Stimulated activated CD8-positive, alpha-beta memory T cell treated with anti-CD3 and anti-CD28 coated beads, Interleukin-7, amount 100 ng/mL, for 4 hours (primary cell): ENCODE measurements at places on chromosomes 5 and 9.

DNA sequence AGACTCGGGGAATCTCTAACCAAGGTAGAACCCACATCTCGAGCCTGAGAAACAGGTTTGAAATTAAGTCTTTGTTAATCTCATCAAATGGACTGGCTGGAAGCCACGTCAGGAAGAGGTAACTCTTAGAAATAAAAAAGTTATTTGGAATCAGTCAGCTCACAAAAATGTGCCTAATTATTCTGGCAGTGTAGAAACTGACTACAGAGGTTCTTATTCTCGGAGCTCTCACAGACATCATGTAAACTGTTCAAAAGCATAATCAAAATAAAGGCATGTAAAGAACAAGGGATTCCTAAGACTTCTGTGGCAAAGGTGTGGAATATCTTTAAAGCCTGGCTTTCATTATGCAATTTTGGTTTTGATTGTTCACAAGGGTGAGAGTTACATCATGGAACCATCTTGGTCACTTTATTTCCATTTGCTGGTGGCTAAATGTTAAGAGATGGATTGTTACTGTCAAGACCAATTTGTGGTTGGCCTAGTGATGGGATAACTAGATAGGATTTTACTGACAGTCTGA is 85.1 kb downstream of the OTULIN start:
- no peak for DNase-seq

DNA sequence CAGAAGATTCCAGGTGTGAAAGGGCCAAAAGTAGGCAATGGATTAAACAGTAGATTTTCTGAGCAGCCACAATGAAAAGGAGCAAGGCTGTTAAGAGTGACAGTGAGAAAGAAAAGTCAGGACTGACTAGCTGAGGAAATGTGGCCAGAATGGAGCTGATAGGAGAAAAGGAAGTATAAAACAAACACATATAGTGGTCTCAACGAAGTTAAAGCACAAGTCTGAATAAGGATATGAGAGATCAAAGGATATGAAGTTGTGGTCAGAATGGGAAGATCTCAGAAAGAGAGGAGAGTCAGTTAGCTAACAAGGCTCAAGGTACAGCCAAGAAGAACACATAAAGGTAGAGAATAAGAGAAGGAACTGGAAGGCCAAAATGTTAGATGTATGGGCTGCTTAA is 39.9 kb downstream of the FNIP1 start:
- no peak for DNase-seq

GRCh38 chr5:87752362-87752761 is 339.6 kb upstream of the CCNH start:
- DNase-seq: no peak

DNA sequence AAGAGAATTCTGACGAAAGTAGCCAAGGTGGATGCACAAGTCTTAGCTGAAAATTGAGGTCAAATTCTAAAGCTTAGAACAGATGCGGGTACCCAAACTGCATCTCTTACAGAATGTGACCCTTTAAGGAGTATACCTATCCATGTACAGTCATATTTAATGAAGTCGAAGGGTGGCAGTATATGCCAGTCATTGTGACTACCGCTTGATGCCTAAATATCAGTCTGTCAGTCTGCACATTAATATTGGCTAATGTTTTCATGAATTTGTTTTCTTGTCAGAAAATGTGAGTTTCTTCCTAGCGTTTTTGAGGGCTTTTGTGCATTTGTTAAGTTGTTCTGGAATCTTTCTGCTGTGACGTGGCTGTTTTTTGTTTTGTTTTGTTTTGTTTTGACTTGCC is 264.5 kb upstream of the ELAVL2 start:
- DNase-seq: no peak

DNA sequence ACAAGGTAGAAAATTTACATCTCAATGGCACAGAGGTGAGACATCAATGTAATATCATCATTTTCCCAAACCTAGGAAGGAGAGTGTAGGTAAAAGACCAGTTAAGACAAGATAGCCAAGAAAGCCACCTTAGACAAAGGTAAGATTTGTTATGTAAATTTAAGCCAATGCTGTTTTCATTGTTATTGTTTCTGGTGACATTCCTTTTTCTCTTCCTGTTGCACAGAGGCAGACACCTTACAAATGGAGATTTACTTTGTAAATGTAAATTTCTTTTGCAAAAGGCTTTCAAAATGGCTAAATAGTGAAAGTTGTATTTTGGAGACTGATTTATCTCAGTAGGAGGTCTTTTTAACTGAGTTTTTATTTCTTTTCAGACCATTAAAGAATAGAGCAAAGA is 159.1 kb downstream of the YIPF5 start:
- DNase-seq: no peak

DNA sequence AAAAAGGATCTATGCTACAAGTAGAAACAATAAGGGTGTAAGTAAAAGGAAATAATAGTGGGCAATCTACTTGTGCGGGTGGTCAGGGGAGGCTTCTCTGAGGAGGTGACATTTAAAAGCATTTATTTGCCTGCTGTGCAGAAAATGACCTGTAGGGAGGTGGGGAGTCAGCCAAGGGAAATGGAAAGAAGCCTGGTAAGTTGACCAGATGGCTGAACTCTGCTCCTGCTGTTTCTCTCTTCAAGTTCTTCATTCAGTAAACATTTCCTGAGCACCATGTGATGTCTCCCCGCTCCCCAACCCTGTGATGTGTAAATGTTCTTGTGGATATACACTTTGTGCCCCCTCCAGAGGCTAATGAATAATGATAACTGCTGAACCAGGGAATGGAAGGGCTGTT is 9.9 kb upstream of the SPIN1 start:
- DNase-seq: no peak

GRCh38 chr5:180596115-180596667 is 4.9 kb upstream of the SCGB3A1 start:
- DNase-seq: no peak

DNA sequence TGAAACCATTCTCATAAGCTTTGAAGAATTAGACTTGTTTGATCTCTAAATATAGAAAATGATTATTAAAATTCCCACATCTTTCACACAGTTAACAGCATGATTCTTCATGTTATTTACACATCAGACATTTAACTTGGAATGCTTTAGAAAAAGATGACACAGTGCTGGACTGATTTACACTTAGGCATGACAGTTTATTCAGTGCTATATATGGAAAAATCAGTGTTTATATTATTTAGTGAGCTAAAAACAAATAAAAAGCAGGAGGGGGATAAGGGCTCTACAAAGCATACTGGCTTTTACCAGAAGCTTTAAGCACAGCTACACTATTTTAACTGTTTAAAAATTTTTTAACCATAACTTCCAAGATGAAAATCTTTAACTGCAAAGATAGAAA is 30.0 kb downstream of the CDC37L1 start:
- DNase-seq: no peak

DNA sequence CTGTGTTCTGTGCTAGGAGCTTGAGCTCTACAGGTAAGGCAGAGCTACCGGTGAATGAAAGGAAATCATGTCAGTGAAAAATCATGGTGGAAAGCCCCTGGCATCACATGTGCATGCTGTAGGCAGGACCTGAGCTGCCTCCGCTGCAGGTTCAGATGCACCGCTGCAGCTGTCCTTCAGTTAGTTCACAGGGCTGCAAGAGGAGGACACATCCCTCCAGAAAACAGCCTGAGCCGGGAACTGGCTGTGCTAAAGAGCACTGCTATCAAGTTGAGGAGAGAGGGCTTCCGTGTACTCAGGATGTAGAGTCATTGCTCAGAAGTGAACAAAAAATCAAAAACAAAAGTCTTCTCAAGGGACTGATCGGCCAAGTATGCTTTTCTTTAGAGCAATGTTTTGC is 138.6 kb downstream of the ERCC6L2 start:
- no peak for DNase-seq

DNA sequence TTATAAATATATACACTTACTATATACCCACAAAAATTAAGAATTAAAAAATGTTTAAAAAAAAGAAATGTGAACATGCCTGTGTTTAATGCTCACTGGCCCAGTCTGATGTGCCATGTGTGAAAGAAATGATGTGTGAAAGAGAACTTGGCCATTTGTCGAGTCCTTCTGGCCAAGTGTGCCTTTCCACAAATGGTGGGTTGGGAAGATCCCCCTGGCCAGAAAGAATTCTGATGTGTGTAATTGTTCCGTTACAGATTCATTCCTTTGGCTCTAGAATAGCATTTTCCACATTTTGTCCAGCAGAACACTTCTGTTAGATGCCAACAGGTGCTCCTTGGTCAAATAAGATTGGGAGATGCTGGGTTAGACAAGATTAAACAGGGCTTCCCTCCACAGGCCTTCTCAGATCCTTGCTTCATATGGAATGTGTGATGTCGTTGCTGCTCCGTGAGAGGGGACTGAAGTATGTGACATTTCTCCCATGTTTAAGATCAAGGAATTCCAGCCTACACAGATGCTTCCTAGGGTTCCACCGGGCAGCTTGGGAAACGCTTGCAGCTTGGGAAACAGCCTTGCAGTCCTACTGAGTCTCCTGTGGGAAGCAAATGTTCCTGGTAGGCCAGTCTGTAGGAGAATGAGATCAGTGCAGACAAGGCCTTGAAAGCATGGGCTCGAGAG is 32.1 kb downstream of the GDNF start:
- no peak for DNase-seq

DNA sequence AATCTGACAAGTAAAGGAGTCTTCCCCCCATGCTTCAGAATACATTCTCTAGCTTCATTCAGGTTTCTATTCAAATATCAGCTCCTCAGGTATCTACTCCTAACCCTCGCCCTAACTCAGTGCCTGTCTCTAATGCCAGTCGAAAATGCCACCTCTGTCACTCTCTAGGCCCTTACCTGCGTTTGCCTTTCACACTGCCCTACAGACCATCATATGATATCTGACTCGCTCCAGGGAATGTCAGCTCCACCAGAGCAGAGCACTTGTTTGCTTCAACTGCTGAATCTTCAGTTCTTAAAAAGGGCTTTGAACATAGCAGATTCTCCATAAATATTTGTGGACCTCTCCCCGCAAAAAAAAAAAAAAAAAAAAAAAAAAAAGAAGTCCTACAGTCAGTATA is 46.7 kb downstream of the ADRB2 start:
- no peak for DNase-seq

DNA sequence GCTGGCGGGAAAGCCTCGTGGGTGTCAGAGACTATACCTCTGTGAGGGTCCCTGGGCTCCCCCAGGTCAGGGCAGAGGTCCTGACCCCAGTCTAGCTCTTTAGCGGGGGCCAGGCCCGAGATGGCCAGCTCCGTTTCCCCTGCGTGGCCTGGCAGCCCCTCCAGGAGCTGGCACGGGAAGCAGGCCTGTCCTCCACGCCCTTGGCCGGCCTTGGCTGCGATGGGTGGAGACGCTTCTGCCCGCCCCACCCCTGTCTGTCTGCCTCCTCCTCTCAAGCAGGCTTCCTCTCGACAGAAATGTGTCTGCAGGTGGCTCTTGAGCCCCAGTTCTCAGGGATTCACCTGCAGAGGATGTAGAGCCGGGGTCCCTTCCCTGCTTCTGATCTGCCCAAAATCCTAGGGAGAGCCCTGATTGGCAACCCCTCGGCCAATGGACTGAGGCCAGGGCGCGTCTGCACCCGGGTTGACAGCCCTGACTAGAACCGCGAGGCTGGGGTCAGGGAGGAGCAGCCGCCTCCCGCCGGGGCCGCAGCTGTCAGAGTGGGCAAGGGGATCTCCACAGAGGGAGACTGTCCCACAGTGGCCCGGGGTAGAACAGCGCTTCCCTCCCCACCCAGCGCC is 2.6 kb upstream of the GRIN1 start:
- no peak for DNase-seq

GRCh38 chr5:28132151-28132550 is 1093.8 kb upstream of the CDH9 start:
- no peak for DNase-seq

DNA sequence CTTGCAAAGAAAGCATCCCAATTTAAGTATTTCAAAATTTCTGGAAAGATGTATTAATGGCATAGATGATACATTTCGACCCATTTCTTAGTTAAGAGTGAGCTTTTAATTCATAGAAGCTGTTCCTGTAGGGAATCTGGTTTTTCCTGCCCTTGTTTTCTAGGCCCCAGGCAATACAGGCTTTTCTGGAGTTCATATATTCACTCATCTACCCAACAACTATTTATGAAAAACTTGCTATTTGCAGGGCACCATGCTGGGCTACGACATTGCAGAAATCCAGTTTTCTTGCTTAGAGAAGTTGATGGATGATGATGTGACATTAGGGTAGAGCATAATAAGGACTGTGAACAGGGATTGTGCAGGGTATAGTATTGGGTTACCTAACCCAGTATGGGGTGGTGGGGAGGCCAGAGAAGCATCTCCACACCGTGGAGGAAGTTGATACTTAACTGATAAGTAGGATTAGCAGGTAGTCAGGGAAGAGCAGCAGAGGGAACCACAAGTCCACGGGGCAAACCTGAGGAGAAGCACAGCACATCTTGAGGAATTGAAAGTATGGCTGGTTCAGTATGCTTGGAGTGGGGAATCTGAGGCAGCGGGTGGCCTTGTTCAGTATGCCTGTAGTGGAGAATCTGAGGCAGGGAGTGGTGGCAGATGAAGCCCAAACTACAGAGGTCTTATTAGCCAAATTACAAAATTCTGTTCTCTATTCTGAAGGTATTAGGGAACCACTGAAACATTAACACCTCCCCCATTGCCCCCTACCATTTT is 247.5 kb downstream of the ARRDC3 start:
- no peak for DNase-seq

DNA sequence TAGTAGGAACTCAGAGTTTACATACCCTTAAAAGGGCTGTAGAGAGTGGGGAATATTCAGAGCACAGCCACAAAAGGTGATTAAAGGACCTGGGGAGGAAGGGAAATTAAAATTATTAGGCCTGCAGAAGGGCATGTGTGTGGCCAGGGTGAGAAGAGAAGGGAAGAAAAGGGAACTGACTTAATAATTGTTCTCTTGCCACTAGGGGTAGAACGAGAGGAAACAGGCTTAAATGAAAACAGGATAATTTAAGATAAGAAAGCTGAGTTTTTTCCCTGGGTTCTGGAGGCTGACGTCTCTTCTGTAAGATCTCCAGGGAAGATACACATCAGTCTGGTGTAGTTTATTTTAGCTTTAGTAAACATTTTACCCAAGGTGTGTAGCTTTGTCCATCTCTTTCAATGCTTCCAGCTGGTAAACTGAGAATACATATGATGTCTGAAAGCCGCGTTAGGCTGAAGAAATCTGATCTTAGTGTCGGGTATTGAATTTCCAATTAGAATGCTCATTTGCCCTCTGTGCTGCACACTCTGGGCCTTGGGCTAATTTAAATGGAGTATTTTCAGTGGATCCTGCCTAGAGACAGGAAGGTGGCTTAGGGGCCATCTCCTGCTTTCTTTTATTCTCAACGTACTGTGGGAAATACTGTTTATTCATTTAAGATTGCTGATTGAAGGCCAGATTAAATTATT is 416.8 kb downstream of the TMEM38B start:
- DNase-seq: no peak

GRCh38 chr5:135996611-135997010 is 32.2 kb upstream of the TGFBI start:
- DNase-seq: no peak

DNA sequence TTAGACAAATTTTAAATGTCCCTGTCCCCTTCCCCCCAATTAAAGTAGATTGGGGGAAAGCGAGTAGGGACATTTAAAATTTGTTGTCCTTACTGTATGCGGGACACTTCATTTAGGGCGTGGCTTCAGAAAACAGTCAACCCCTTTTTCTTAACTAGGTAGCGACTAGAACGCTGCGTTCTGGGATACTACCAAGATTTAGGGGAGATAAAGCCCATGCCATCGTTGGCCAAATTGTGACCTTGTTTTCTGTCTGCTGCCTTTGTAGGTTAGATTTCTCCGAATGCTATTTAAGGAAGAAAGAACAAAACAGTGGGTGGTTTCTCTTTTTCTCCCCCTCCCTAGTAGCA is 1.2 kb downstream of the CKS2 start:
- DNase-seq: no peak

GRCh38 chr5:60830581-60831127 is 13.4 kb downstream of the ELOVL7 start:
- no peak for DNase-seq
